ENCODE measurements at places on chromosomes 2 and 18.
A peak's percentile ranks its signal among the peaks of the same experiment; 100 is the strongest.

GRCh38 chr2:50785816-50786215, 246.1 kb downstream of the NRXN1 start:
- no peak for DNase-seq

GRCh38 chr2:121089166-121089510, 195.9 kb downstream of the TFCP2L1 start:
- no peak for DNase-seq

GRCh38 chr2:138512672-138513071, 11.1 kb downstream of the SPOPL start:
- DNase-seq, result no peak

GRCh38 chr2:226913641-226914040, 77.8 kb downstream of the RHBDD1 start:
- no peak for DNase-seq

- DNase-seq, result no peak
Measured at GRCh38 chr18:58407263-58407648, 221.6 kb downstream of the ALPK2 start.

GRCh38 chr18:76275727-76276313, 219.2 kb downstream of the ZNF516 start:
- no peak for DNase-seq

- DNase-seq, result no peak
Measured at GRCh38 chr2:128531856-128532255, 213.2 kb upstream of the HS6ST1 start.

GRCh38 chr2:26640781-26641564, at the start of gene CIB4:
TSS of gene CIB4 (minus strand) at chr2:26641366. CDS start at chr2:26641314, 52 bp downstream.
- no peak for DNase-seq

- no peak for DNase-seq
Measured at GRCh38 chr2:230208576-230208975, 11.2 kb downstream of the SP110 start.

DNA sequence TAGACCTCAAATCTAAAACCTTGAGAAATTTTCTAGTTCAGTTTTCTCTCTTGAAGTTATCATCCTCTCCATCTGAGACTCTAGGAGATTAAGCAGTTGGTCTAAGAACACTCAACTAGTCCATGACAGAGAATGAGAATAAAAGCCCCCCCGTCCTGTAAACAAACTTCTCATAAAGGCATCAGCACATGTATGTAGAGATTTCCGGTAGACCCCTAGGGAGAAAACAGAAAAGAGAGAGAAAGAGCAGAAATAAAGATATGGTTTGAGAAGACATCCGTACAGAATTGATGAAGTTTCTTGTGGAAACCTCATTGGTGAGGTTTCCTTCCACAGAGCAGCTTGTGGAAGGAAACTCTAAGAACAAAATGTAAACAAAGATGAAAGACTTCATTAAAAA, 3.2 kb upstream of the GPR155 start:
- peak; percentile 10 for DNase-seq

DNA sequence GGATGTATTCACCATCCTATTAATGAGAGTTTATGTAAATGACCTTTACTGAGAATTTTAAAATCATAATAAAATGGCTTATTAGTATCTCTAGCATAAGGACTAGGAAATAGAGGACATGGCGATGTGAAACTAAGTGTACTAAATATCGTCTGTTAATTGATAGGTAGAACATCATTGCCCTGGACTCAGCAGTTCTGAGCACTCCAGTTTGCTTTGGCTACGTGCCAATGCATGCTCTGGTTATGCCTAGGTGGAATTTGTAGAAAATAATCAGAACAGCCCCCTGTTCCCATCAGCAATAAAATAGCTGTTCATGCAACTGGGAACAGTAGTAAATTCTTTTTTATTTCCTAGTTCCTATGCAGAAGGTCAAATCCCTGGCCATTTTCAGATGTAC, 247.8 kb downstream of the DOK6 start:
- DNase-seq, result no peak

- DNase-seq, result peak; percentile 51
Measured at GRCh38 chr2:181077128-181077709, 96.8 kb downstream of the UBE2E3 start.

DNA sequence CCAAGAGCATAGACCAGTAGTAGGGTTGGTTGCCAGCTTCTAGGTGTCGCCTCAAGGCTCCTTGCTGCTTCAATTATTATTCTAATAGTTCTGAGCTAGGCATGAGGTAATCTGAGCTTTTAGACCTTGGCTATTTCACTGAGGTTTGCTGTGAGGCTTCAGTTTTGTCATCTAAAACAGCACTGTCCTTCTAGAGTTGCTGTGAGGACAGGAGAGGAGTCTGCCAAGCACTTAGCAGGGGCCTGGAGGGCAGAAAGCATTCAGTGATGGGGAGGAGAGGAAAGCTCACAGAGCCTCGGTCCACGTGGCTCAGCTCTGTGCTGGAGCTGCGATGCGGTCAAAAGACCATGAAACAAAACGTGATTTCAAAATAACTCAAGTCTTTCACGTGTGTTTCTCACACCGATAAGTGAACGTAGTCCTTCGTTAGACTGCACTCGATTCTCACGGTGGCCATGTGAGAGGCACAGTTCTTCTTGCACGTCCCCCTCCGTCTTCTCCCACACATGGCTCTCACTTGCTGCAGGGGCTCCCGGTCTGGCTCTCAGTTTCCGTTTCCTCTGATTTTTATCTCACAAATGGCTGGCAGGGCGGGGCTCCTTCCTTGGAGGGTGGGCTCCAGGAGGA, 113.7 kb downstream of the B3GNT2 start:
- DNase-seq, result peak; percentile 23

- DNase-seq, result no peak
Measured at GRCh38 chr2:104865096-104865470, 11.2 kb downstream of the POU3F3 start.

- DNase-seq, result no peak
Measured at GRCh38 chr2:42618972-42619371, 50.5 kb downstream of the MTA3 start.

DNA sequence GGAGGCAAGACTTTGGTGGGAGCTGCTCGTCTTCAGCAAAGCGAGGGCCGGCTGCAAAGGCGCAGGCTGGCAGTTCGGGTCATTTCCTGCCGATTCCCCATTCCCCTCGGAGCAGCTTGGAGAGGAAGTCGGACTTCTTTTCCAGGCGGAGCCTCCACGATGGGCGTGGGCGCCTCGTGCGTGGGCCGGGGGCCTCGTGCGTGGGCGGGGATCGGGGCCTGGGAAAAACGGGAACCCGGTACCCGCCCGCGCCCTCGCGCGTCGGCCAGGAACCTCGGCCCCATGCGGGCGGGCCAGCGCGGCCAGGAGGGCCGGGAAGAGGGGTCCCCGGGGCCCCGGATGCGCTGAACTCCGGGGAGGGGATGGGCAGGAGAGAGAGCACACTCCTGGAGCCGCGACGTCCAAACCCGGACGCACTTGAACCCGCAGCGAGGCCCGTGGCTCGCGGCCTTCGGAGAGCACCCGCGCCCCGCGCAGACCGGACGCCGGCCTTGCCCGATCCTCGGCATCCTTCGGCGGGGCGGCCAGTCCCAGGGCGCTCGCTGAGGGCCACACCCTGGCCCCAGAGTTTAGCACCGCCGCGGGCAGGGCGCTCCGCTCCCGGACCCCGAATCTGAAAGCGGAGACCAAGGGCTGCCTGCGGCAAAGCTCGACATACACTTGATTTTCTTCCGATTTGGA, 368.4 kb downstream of the MTX2 start:
- DNase-seq, result no peak

- peak; percentile 50 for DNase-seq
Measured at GRCh38 chr2:86794861-86795260, 4.1 kb upstream of the CD8A start.

GRCh38 chr2:204472375-204472774, 72.9 kb upstream of the PARD3B start:
- DNase-seq, result no peak

DNA sequence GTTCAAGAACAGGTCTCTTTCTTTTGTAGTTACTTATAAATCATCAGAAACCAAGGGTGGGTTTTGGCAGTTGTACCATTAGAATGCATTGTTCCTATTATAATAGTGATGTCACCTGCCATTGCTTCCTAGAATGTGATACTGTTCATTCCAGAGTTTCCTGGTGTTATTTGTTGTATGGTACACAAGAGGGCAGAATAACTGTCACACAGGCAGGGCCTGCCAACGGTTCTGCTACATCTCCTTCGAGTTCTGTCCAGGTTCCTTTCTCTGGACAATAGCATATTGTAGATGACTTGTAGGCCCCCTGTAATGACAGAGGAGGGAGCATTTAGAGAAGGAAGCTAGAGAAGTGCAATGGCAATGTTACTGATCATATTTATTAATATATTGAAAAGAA, 98.3 kb downstream of the KLHL14 start:
- DNase-seq, result no peak

GRCh38 chr18:42185486-42185885, 230.5 kb downstream of the PIK3C3 start:
- DNase-seq, result no peak

GRCh38 chr2:32701806-32702205, 74.0 kb downstream of the TTC27 start:
- no peak for DNase-seq

- DNase-seq, result no peak
Measured at GRCh38 chr2:73685764-73686438, 43.7 kb upstream of the NAT8 start.

- no peak for DNase-seq
Measured at GRCh38 chr18:75154997-75155396, 53.9 kb downstream of the PTGR3 start.

- DNase-seq, result no peak
Measured at GRCh38 chr2:8636041-8636491, 45.8 kb upstream of the ID2 start.

DNA sequence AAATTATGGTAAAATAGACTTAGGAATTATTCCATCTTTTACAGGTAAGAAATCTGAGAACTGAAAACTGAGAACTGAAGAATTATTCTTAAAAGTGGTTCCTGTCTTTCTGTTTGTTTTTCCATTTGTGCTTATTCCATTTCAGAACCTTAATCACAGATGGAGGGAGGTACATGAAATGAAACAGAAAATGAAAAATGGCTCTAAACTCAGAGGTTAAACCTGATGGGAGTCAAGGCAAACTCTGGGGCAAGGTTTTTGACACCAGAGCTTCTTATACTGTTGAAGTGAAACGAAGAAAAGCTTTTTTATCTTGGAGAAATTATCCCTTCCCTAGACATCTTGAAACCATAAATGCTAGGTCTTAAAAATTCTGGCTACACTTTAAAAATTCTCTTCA, 182.1 kb downstream of the ZNF804A start:
- DNase-seq, result no peak

DNA sequence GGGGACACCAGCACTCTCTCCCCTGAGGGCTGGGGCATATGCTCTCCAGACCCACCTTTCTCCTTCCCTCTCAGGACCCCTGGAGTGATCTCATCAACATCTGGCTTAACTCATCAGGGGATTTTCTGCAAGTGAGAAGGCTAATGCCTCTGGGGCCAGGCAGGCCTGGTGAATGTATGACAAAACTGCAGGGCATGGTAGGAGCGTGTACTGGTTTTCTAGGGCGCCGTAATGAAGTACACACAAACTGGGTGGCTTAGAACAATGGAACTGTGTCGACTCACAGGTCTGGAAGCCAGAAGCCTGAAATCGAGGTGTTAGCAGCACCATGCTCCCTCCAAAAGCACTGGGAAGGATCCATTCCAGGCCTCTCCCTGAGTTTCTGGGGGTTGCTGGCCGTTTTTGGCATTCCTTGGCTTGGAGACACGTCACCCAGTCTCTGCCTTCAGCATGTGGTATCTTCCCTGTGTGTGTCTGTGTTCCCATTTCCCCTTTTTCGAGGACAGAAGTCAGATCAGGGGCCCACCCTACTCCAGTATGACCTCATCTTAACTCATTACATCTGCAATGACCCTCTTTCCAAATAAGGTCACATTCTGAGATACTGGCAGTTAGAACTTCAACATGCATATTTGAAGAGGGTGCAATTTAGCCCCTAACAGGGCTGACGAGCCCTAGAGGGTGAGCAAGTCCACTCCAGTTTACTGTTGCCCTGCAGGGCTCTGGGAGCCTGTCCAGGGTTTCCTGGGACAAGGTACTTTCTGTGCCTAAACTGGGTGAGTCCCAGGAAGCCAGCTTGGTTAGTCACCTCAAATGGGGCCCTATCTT, 45.5 kb upstream of the CAB39 start:
- DNase-seq, result no peak

DNA sequence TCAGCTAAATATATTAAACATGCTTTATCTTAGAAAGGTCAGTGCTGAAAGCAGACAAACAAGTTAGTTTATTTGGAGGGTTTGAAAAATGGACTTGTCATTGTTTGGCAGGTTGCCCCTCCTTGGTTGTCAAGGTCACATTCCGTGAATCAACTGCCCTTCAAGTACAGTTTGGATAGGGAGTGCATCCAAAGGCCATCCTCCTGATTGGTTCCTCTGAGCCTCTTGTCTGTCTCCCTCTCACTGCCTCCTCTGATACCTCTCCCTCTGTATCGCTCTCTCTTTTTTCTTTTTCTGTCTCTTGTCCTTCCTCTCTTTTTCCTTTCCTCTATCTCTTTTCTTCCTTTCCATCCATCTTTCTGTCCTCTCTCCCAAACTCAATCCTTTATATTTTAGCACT, 5.4 kb downstream of the ITGAV start:
- DNase-seq, result no peak

DNA sequence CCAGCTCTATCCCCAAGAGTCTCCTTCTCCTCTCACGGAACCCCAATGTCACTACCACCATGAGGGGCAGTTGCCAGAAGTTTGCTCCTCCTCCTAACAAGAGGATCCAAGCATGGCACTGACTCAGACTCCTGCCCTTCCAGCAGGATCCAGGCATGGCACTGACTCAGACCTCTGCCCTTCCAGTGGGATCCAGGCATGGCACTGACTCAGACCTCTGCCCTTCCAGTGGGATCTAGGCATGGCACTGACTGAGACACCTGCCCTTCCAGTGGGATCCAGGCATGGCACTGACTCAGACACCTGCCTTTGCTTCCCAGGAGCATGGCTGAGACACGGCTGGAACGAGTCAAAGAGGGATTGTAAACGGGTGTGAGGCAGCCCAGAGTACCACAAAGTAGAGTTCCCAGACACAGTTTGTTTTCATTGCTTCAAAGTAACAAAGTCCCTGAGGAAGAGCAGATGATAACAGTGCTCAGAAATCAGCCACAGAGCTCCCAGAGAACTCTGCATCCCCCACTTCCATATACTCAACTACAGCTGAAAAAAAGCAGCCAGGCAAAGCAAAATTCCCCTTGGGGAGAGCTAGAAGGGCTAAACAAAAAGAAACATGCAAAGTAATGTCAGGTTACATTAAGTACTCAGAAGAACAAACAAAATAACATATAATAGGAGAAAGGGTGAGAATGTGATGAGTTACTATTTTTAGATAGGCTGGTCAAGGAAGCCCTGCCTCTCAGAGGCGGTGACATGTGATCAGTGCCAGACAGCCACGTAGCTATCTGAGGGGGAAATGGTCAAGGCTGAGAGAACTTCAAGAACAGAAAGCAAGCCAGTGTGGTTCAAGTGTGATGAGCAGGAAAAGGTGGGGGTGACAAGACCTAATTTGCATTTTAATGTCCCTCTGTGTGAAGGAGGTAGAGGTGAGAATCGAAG, 3.0 kb downstream of the BUB1 start:
- peak; percentile 90 for DNase-seq

- peak; percentile 4 for DNase-seq
Measured at GRCh38 chr18:70781860-70782453, 493.1 kb downstream of the SOCS6 start.
